WTC11 (cell line): ENCODE measurements at places on chromosomes 5 and 9. TPM values are rescaled to one million over a fixed set of nuclear protein-coding genes. Genes with fewer than 3 reads are reported as not detected.

Gene KCNMB1
- 0.16 to 0.24 TPM (median 0.21 TPM) in 3 replicates for total RNA-seq

Gene IRF1
- total RNA-seq: 8.8 to 9.8 TPM (median 9.4 TPM) in 3 replicates

Gene HBEGF
- 2.2 to 4.0 TPM (median 2.5 TPM) in 3 replicates for total RNA-seq

Gene KLHL3
- total RNA-seq: 14.7 to 18.2 TPM (median 15.7 TPM) in 3 replicates

Gene C1QTNF2
- total RNA-seq: 0.25 to 0.52 TPM (median 0.44 TPM) in 3 replicates

Gene CD72
- total RNA-seq: 2.9 to 4.6 TPM (median 4.5 TPM) in 3 replicates

Gene CRHBP
- not detected in 3 replicates for total RNA-seq

Gene LRRC19
- total RNA-seq: not detected in 3 replicates

Gene STKLD1
- total RNA-seq: 0.94 to 1.6 TPM (median 0.98 TPM) in 3 replicates

Gene KIAA1958
- 41.0 to 43.6 TPM (median 42.7 TPM) in 3 replicates for total RNA-seq

Gene FAM221B
- total RNA-seq: 0.11 TPM in 1 of 3 replicates, not detected in the others

Gene AGXT2
- total RNA-seq: not detected in 3 replicates

Gene PCDHA1
- 2.2 to 2.7 TPM (median 2.4 TPM) in 3 replicates for total RNA-seq

Gene KIF4B
- total RNA-seq: 0.07 to 0.09 TPM in 2 of 3 replicates, not detected in the other

Gene GEMIN5
- 25.9 to 34.8 TPM (median 27.2 TPM) in 3 replicates for total RNA-seq

Gene DPM2
- total RNA-seq: 53.3 to 58.2 TPM (median 56.1 TPM) in 3 replicates

Gene ZNF354C
- total RNA-seq: 7.9 to 8.9 TPM (median 8.9 TPM) in 3 replicates

Gene TLR4
- 0.05 to 0.11 TPM (median 0.11 TPM) in 3 replicates for total RNA-seq

Gene TRMT10B
- 6.1 to 7.2 TPM (median 7.2 TPM) in 3 replicates for total RNA-seq

Gene BHMT2
- total RNA-seq: 0.11 to 0.27 TPM in 2 of 3 replicates, not detected in the other

Gene FBP2
- not detected in 3 replicates for total RNA-seq

Gene ANKRD20A1
- total RNA-seq: 0.27 to 0.37 TPM in 2 of 3 replicates, not detected in the other

Gene ARSI
- total RNA-seq: 5.9 to 6.9 TPM (median 6.6 TPM) in 3 replicates

Gene OBP2B
- not detected in 3 replicates for total RNA-seq

Gene OTP
- not detected in 3 replicates for total RNA-seq
